ENCODE measurements at places on chromosomes 4 and X.

GRCh38 chr4:101102114-101102742 lies 245.1 kb downstream of the PPP3CA start:
- no peak for DNase-seq

GRCh38 chr4:7365462-7366179 lies 69.1 kb downstream of the PSAPL1 start:
- no peak for DNase-seq

DNA sequence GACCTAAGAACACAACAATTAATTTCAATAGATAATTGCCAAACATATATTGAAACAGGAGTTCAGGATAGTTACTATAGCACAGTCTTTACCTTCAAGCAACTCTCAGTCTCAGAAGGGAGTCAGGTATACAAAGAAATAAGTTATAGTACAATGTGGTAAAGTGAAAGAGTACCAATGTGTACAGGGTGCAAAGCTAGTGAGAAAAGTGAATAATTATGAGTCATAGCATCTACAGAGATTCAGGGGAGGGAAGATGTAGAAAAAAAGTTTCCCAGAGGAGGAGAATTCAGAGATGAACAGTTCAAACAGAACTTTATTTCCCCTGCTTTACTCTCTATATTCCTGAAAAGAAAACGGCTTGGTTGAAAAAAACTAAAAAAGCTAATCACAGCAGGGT lies 22.7 kb upstream of the DKK2 start:
- DNase-seq = no peak

DNA sequence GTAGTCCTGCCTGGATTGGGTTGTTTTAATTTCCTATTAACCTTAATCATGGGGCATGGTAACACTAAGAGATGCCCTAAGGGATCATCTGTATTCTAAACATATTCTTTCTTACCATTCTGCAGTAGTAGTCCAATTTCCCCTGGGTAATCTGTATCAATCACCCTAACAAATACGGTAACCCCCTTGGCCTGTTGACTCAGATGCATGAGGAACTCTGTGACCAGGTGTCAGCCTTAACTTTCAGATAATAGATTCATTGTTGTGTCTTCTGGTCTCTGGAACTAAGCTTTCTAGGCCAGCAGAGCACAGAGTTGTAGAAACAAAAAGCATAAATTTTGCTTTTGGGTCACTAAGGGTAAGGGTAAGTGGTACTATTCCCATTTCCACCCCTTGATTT lies 13.1 kb upstream of the BANK1 start:
- no peak for DNase-seq

GRCh38 chr4:153228512-153229140 lies 24.4 kb downstream of the TRIM2 start:
- no peak for DNase-seq

DNA sequence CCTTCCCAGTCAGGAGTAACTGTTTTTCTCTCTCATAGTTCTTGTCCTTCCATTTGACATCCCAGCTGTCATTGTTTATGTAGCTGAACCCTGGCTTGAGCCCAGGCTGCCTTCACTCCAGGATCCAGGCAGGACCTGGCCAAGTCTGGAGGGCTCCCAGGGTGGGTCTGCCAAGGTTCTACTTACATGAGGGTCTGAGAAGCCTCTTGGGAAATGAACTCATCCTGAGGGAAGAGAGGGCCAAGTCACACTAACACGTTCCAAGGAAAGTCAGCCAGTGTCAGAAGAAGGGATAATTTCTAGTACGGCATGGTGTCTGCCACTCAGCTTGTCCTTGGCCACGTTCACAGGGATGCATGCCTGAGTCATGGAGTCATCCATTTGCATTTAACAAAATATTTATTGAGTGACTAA lies 54.8 kb upstream of the SRD5A3 start:
- DNase-seq = no peak

DNA sequence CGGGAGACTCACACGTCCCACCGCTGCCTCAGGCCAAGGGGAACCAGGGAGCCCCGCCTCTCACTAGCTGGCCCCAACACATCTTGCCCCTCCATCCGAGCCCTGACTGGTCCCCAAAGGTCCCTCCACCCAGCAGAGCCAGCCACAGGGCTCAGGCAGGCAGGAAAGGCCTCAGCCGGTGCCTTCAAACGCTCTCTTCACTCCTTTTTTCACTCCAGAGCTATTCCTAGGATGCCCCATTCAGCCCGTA lies 1.5 kb upstream of the ARHGAP4 start:
- DNase-seq = no peak

- no peak for DNase-seq
These were observed 99.3 kb downstream of the TEX13A start for GRCh38 chrX:105121186-105121585.

DNA sequence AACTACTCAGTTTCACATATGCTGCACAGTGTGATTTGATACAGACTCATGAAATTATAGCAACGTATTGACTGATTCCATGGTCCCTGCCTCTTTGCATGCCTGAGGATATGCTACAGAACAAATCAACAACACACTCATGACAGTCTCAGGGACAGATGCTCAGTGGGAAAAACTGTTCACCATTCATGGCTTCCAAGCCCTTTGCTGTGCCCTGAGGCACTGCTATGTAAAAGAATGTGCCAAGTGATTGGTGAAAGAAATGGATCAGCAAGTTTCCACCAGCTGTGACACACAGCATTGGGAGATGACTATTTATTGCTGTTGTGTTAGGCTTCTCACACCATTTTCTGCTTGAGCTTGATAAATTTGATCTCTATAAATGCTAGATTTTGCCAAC lies 825.6 kb upstream of the INTU start:
- no peak for DNase-seq

GRCh38 chrX:107576392-107576791 lies 51.9 kb upstream of the PRPS1 start:
- no peak for DNase-seq

DNA sequence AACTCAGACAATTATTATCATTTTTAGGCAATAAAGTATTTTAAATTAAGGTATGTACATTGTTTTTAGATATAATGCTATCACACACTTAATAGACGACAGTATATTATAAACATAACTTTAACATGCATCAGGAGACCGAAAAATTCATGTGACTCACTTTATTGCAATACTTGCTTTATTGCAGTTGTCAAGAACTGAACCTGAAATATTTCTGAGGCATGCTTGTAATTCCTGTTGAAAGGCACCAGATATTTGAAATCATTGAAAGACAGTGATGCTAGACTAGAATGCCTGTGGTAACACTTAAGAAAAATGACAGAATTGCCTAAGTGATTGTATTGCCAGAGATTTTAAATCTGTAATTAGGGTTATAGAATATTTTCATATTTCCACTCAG lies 175.6 kb upstream of the MAGEB2 start:
- DNase-seq = no peak

- no peak for DNase-seq
These were observed 990.0 kb upstream of the PABPC4L start for GRCh38 chr4:135191596-135191995.

DNA sequence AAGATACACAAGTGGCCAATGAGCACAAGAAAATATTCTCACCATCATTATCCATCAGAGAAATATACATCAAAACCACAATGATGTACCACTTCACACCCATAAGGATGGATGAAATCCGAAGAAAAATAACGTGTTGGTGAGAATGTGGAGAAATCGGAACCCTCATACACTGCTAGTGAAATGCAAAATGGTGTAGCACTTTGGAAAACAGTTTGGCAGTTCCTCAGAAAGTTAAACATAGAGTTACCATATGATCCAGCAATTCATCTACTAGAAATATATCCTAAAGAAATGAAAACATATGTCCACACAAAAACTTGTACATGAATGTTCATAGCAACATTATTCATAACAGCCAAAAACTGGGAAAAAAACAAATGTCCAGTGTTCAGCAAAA lies 18.5 kb upstream of the APBB2 start:
- no peak for DNase-seq
